ENCODE measurements at places on chromosomes 4 and X. TPM values are rescaled to one million over a fixed set of nuclear protein-coding genes. Genes with fewer than 3 reads are reported as not detected.
A peak's percentile ranks its signal among the peaks of the same experiment; 100 is the strongest.

Gene NXF2B
- not detected for total RNA-seq

Gene SCD5
- total RNA-seq, result 8.4 TPM

Gene CXorf49B
- not detected for total RNA-seq

DNA sequence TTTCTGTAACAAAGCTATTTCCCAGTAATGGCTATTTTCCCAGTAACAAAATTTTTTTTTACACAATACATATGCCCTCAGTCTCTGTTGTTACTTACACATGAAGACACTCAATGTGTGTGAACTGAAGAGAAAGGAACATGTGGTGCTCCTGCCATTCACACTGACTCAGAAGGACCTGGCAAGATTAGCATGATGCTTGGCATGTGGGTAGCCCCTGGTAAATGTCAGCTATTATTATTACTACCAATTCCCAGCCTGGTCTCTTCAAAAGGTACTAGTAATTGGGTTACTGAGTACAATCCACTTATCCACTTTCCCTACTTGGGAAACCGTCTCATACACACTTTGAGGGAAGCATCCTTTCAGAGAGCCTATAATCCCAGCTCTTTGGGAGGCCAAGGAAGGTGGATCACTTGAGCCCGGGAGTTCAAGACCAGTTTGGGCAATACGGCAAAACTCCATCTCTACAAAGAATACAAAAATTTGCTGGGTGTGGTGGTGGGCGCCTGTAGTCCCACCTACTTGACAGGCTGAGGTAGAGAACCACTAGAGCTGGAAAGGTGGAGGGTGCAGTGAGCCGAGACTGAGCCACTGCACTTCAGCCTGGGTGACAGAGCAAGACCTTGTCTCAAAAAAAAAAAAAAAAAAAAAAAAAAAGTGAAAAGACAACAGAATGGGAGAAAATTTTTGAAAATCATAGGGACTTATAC, 14.6 kb downstream of the RBBP7 start:
- no peak for DNase-seq

GRCh38 chrX:149962859-149963757, 24.8 kb upstream of the EOLA2 start:
- DNase-seq, result no peak

- DNase-seq, result no peak
Observed at GRCh38 chr4:153433754-153434105, 32.4 kb upstream of the TMEM131L start.

DNA sequence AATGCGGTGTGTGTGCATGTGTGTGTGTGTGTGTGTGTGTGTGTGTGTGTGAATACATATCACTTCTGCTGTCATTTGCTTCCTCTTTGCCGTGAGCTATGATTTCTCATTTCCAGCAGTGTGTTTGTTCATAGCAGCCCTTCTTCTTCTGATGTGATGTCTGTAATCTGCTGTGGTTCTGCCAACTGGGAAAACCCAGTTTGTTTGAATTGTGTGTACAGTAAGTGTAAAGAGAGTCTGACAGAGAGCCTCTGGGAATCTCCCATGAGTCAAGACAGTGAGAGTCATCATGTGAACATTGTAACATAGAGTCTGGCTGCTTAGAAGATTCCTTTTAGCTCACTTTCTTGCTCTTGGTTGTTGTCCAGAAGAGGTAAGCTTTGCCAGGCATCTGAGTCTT, 8.4 kb upstream of the NWD2 start:
- DNase-seq, result no peak

- DNase-seq, result no peak
Observed at GRCh38 chr4:119493886-119494285, 134.7 kb downstream of the PDE5A start.

DNA sequence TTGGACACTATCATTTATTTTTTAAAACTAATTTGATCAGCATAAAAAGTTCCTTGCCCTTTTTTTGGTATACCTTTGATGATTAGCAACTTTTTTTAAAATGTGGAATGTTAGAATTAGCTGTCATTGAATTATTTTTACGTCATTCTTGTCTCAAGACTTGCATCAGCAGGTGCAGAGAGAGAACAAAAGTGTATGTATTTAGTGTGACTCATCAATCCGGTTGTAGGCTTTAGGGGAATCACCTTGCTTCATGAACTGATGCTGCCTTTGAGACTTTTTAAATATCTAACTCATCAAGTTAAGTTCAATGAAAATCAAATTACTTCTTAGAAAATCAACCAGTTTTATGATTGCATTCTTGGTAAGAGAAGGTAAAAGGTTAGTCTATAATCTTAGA, 125.1 kb downstream of the ARX start:
- no peak for DNase-seq

DNA sequence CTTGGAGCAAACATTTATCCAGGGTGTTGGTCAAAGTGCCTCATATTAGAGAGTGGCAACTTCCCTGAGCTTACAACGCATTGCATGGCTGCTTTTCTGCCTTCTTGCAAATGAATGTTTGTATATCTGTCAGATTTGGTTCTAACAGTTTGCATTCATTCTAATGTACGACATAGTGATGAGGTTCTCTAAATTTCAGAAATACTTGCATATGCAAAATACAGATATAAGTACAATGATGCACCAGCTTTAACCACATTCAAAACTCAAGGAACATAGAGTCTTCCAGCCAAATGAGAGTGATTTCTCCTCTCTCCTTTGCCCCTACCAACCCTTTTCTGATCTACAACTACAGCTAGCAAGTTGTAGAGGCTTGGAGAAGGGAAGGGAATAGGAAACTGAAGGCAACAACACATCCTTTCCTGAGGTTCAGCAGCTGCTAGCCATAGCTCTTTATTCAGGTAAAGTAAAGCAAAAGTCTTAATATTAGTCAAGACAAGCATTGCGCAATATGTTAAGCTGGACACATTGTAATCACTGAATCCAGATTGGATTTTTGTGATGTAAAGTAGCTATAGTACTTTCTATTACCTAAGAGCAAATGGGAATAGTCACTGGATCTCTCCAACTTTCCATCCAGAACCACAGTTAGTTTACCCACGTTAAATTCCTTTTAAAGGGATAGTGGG, 6.3 kb downstream of the TKTL2 start:
- DNase-seq, result no peak

GRCh38 chr4:813900-814299, 12.0 kb downstream of the CPLX1 start:
- DNase-seq, result peak; percentile 40

DNA sequence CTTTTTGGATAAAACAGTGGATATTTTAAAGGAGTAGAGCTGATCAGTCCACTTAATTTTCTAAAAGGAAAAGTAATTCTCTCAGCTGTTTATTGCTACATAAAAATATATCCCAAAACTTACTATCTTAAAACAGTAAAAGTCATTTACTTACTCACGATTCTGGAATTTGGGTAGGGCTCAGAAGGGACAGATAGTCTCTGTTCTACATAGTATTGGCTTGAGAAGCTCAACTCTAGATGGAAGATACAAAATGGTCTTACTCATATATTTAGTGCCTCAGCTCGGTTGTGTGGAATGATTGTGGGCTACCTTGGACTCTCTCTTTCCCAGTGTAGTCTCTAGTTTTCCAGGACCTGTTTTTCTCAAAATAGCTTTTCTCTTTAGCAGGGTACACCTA, 691.5 kb upstream of the POU3F4 start:
- no peak for DNase-seq

- no peak for DNase-seq
Observed at GRCh38 chr4:89757154-89757719, 79.7 kb downstream of the SNCA start.

- DNase-seq, result peak; percentile 44
Observed at GRCh38 chr4:950136-951020, 18.1 kb downstream of the TMEM175 start.

DNA sequence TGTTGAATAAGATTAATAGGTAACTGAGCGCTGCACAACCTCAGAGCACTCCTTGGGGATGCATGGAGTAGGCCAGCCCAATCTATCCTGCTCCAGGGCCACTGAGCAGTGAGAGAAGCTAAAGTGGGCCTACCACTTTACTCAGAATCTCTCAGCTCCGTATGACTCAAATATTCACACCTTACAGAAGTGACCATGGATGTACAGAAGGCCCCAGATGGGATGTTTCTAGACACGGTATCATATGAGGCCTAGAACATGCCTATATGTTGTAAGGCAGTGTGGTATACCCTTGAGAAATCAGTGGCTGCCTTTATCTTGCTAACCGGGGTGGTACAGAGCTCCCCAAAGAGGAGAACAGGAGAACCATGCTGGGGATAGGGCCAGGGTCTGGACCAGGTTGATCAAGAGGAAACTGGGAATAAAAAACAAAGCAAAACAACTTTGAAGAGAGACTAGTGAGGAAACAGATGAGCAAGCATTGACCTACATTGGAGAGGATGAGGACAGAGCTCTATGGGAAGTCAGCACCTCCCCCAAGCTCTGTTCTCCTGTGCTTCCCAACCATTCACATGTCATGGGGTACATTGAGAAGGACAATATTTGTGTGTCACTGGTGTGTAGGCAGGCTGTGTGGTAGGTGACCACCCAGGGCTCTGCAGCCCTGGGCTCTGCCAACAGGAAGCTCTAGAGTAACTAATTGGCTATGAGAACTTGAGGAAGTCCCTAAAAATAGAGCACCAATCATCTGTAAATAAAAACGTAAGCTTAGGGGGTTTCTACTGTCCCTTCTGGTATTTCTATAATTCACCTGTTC, 31.4 kb downstream of the HOPX start:
- DNase-seq, result peak; percentile 66

- no peak for DNase-seq
Observed at GRCh38 chrX:55624403-55624802, 1.2 kb downstream of the FOXR2 start.

DNA sequence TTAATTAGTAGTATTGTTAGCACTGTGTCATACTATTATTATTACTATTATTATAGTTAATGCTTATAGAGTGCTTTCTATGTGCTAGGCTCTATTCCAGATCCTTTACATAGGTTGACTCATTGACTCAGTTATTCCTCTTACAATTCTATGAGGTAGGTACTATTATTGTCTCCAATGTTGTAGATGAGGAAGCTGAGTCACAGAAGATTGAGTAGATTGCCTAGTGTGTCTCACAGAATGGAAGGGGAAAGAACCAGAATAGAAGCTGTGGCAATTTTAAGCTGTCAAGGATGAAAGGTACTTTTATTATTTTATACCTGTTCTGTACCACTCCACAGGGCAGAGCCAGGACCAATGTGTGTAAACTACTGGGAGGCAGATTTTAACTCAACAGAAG, 1.9 kb upstream of the TCEAL1 start:
- DNase-seq, result no peak

DNA sequence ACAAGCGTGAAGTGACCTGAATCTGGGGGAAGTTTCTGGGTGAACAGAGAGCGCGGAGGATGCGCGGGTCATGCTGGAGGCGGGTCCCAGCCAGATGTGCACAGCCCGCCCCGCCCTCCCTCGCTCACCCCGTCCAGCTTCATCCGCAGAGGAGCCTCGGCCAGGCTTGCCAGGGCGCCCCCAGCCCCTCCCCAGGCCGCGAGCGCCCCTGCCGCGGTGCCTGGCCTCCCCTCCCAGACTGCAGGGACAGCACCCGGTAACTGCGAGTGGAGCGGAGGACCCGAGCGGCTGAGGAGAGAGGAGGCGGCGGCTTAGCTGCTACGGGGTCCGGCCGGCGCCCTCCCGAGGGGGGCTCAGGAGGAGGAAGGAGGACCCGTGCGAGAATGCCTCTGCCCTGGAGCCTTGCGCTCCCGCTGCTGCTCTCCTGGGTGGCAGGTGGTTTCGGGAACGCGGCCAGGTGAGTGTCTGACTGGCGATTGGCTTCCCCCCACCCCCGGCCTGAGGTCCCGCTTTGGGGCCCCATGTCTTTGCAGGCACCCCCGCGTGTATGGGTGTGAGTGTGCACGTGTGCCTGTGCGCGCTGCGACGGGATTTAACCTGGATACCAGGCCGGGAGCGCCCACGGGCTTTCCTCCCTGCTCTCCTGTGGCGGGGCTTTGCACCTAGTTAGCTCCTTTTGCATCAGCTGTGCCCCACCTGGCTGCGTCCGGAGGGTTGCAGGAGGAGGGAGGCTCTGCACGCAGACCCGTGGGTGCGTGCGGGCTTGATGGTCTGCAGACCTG, at the start of gene EGFL6:
Gene EGFL6, plus strand, starts transcription at position 123 of the 782 bp plus-strand sequence. Its CDS starts 261 bp downstream, at position 384.
- peak; percentile 60 for DNase-seq

DNA sequence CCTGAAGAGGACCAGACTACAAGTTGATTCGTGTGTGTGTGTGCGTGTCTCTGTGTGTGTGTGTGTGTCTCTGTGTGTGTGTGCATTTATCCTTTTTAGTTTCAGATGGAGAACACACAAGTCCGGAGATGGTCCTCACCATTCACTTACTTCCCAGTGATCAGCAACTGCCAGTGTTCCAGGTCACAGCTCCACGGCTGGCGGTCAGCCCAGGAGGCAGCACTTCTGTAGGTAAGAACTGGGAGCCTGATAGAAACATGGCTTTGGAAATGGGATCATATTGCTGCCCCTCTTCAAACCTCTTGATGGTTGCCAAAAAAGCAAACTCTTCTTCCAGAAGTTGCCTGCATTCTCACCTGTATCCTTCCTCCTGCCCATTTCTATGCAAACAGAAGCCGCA, 122.6 kb upstream of the ANXA3 start:
- DNase-seq, result no peak

- no peak for DNase-seq
Observed at GRCh38 chr4:75723163-75724065, 963 bp upstream of the USO1 start.

GRCh38 chr4:99043346-99043745, 45.2 kb downstream of the ADH5 start:
- no peak for DNase-seq

GRCh38 chr4:143234153-143234552, 49.4 kb downstream of the USP38 start:
- DNase-seq, result no peak

- DNase-seq, result no peak
Observed at GRCh38 chrX:99184153-99184552, 1225.9 kb downstream of the PCDH19 start.

DNA sequence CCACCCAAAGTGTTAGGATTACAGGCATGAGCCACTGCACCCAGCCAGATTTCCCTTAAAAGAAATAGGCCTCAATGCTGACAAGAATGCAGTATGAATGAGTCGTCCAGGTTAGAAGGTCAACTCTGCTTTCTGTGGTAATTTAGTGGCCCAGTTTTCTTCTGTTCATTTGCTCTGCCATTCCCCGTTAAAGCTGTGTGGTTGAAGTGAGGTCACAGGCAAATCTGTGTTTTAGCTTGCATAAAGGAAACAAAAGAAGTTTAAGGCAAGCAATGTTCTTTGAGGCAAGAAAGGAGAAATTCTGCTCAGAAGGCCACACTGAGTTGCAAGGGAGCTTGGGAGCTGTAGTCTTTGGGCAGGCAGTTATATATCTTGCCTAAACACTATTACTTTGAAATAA, 176.8 kb downstream of the LARP7 start:
- no peak for DNase-seq

- no peak for DNase-seq
Observed at GRCh38 chr4:87014284-87014782, 79.5 kb downstream of the AFF1 start.

- no peak for DNase-seq
Observed at GRCh38 chrX:15358533-15358932, 23.2 kb upstream of the PIGA start.

DNA sequence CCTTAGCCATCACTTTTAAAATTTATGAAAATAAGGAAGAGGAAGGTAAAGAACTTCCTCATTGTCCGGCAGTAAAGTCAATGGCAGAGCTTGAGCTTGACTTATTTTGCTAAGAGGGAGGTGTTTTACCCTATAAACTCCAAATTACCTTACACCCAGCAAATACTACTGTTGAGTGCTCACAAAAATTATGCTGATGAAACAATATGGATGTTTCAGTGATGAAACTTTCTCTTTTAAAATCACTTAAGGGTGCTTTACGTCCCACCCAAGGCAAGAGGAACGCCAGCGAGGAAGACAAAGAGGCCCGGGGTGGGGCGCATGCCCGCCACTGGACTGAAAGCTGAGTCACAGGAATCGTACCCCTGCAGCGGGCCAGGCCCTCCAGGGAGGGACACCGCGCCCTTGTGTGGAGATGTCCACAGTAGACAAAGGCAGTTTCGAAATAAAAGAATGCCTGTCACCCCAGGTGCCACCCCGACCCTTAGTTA, 560 bp upstream of the TMSB4X start:
- DNase-seq, result peak; percentile 86
